Right renal pelvis (tissue), 4 donors: ENCODE measurements at places on chromosomes 11 and 22. TPM values are rescaled to one million over a fixed set of nuclear protein-coding genes. Genes with fewer than 3 reads are reported as not detected.

- no peak for DNase-seq
These were observed 845 bp downstream of the MPPED2 start for GRCh38 chr11:30585125-30585891.

DNA sequence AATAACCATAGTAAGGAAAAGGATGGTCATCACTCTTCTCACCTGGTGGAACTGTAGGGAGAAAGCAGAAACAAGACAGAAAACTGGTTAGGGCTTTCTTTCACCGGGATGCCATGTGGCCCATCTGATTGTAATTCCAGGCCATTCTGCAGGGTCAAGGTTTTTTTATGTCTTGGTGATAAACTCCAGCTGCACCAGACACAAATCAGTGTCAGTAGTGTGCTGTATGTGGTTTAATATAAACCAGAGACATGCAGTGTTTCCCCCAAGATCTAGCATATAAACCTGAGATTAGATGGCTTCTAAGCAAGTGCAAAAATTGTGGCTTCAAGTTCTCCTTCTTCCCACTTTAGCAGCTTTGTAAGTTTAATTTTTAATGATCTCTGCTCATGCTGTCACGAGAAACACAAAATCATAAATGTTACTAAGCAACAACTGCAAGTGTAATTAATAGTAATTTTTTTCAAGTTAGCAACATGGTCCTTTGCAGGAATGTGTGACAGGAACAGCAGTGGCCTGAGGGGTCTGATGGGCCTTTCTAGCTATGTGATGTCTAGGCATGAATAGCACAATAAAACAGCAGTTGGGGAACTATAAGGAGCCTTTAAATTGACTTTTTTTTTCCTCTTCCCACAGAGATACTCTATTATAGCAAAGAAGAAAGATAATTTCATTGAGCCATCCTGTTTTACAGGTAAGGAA, 41.6 kb downstream of the BDNF start:
- no peak for DNase-seq

DNA sequence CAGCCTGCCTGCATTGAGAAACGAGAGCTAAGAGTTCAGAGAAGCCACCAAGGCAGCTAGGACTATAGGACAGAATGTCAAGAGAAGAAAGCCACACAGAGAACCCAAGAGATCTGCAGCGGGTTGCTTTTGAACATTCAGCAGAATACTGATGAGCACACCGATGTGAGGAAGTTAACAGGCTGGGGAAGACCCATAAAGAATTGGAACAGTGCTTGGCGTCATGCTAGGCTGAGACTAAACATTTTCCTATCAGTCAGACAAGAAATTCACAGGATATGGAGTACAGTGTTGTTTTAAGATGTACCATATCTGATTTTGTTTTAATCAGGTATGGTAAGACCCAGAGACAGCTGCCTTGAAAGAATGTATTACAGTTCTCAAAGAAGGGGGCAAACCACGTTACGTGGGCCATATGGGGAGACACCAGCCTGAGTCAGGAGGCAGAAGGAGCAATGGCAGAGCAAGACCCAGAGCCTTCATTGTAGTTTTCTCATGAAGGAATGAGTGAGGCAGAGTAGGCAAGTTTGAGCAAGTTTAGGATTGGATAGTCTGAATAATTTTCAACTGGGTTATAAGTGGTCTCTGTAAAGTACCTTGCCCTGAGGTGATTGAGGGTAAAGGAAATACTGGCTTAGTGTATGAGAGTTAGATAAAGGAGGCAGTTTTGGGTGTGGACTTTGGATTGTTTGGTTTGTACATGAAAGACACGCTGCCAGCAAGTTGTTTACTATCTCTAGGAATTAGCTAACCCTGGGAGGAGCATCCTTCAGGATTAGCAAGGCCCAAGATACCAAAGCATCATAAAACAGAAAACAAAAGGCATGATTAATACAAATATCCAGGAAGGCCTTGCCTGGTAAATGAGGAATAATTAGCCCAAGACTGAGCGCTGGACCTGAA, 14.3 kb downstream of the LRRC75B start:
- no peak for DNase-seq

AASDHPPT gene
- 91.3 TPM for polyA plus RNA-seq

DNA sequence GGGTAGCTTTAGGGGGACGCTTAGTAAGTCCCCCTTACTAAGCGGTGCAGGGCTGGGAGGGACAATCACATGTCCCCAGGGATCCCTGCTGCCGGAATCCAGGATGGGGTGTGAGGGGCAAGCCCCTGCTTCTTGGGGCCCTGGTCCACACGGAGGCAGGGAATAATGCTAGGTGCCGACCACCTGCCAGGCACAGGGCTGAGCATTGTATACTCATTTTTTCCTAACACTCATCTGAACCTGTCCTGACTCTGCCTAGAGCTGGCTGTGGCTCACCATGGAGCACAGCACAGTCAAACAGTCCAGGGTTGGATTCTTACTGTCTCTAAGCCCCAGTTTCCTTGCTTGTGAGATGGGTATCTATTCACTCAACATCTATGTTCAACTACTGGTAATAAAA, 1.4 kb upstream of the LTBP3 start:
- no peak for DNase-seq

GRCh38 chr11:68460741-68461574, at the start of gene PPP6R3:
PPP6R3 (plus strand) TSS chr11:68460752; CDS start chr11:68537665, 76,913 bp downstream.
- peak; percentile 38 for DNase-seq

DNA sequence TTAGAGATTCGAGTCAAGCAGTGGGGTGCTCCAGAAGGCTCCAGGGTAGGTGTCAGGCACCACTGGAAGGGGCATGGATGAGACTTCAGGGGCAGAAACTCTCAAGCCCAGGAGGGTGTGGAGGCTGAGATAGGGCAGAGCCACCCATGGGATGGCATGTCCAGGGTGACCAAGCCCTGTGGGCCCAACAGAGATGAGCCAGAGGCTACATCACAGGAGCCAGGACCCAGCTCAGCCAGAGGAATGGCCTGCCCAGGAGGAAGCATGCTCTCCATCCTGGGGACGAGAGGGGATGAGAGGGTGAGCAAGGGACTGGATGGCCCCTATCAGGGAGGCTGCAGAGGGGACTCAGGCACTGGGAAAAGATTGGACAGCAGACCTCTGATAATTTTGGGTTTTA, 42.8 kb downstream of the SLCO2B1 start:
- no peak for DNase-seq

MOV10L1 gene
- 0.87 TPM for polyA plus RNA-seq

GRCh38 chr11:11425806-11426205, 72.8 kb upstream of the CSNK2A3 start:
- no peak for DNase-seq

TRIM44 gene
- polyA plus RNA-seq: 99.8 TPM

YDJC gene
- polyA plus RNA-seq: 9.7 TPM

- DNase-seq: no peak
These were observed 62.8 kb downstream of the BCR start for GRCh38 chr22:23243006-23243573.

- no peak for DNase-seq
These were observed 71.4 kb downstream of the GAB4 start for GRCh38 chr22:16936625-16937024.

- no peak for DNase-seq
These were observed 321.6 kb downstream of the AASDHPPT start for GRCh38 chr11:106399076-106399511.

DNA sequence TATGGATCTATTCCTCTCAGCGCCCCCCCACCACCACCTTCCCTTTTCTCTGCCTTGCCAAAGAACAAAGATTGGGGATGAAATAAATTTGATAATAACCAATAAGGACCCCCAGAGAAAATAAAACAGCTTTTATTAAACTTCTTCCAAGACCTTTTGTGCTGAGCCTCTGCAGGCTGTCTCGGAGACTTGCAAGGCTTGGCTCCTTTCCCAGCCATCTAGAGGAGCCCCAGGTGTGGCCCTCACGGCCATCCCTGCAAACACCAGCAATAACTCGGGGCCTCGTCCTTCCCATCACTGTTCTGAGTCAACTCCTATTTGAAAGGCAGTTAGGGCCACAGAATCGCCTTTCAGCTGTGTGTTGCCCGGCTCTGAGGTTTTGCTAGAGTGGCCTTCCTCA, 51.2 kb upstream of the LMO1 start:
- DNase-seq: no peak

DNA sequence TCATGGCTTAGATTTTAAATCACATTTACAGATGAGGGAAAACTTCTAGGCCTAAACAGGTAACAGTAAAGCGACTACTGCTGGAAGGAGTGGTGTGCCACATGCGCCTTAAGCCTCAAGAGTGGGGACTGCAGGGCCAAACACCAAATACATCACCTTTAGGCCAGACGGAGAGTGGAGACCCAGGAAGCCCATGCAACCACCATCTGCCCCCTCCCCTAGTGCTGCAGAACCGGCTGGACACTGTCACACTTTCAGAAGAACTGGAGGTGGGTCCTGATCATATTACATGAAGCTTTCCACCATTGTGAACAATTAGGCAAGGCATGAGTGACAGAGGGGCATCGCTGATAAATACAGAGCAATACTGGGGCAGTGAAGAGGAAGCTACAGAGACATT, 28.9 kb downstream of the SLC25A18 start:
- DNase-seq: no peak

SLC6A5 gene
- polyA plus RNA-seq: 0.14 TPM

- no peak for DNase-seq
These were observed 26.1 kb downstream of the MADD start for GRCh38 chr11:47296045-47296444.

DNA sequence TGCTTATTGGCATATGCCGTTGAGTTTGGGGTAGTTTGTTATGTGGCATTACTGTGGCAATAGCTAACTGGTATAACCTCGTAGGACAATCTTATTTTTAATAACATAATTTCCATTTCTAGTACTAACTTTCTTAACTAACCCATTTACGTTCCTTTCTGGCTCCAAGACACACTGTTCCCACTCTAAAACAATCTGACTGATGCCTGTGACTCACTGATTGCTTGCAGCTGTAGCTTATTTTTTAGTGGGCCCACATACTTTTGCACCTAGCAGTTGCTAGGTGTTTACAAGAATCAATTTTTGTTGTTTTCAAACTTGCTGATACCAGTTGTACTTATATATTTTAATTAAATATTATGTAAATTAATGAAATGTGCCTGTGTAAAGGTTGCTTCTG, 52.2 kb downstream of the FAT3 start:
- DNase-seq: no peak

CDKN1C gene
- 133 TPM for polyA plus RNA-seq

GRCh38 chr22:46012881-46013281, 35.9 kb upstream of the WNT7B start:
- DNase-seq: no peak
